ENCODE measurements at places on chromosomes 12 and 14.

- DNase-seq: no peak
Observed at GRCh38 chr14:61315313-61315712, 6.1 kb upstream of the PRKCH start.

GRCh38 chr14:53958628-53959027, 2.0 kb upstream of the BMP4 start:
- no peak for DNase-seq

GRCh38 chr14:104678346-104678745, 11.1 kb upstream of the INF2 start:
- no peak for DNase-seq

DNA sequence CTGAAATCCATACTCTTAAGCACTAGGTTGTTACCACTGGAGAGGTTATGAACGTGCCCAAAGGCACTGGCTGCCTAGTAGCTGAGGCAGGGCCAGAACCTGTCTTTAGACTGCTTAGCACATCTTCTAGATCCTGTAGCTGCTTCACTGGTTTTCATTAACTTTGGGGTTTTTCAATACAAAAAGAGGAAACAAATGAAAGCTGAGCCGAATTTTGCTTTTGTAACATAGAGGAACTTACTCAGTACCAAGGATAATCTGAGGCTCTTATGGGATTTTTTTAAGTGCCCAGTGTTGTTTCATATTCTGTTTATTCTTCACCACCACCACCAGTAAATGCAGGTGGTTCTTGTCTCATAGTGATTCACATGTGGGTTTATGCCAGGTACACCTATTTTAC, 396.1 kb downstream of the RAD51B start:
- DNase-seq: no peak

GRCh38 chr12:71475280-71475679, 35.7 kb downstream of the LGR5 start:
- no peak for DNase-seq
